ENCODE measurements at places on chromosomes 5 and 9.

GRCh38 chr9:752201-752600 lies 89.3 kb upstream of the DMRT1 start:
- DNase-seq, result no peak

DNA sequence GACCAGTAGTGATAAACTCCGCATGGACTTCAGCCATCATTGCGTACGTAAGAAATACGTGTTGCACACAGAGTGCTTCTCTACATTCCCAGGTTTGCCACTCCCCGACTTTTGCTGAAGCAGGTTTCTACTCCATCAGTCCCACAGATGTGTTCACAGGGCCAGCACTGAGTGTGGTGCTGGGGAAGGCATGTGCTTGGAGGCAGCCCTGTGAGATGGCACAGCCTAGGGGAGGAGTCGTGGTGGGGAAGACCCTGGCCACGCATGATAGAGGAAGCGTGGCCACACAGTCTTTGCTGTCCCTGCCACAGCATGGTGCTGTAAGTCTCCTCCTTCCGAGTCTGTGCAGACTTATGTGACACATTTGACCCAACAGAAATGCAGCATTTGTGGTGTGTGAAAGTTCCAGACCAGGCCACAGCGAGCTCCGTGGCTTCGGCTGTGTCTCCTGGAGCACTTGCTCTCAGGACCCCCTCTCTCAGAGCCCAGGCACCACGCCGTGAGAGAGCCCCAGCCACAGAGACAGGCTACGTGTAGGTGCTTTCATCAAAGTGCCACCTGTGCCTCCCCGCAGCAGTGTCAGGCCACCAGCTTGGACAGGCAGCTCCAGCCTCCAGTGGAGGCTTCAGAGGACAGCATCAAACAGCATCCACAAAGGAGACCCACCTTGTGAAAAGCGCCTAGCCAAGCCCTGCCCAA lies 197.8 kb downstream of the AUH start:
- peak; percentile 33 for DNase-seq

DNA sequence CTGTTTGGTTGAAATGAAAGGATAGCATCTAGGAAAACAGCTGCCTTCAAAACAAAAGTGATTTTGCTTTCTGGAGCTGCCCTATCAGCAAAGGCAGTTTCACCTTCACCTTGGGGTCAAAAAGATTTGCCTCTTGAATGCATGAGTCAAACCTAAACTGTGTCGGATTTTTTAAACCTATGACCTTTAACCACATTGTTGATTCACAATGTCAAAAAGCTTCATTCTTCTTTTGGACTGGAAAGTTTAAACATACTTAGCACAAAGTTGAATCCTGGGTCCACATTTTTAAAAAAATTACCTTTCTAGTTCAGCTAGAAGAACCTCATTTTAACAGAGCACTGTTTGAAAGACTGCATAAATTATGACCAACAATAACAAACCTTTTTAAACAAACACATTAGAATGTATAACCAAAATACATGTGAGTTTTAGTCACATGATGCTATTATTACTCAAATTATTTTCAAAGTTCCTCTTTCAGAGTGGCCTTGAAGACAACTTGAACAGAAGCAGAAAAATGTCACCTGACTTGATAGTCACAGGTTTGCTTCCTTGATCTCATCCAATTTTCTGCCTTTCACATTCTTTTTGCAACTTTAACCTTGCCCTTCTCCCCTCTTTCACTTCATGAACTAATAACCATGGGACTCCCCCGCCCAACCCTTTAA lies 109.7 kb upstream of the LHFPL2 start:
- no peak for DNase-seq

DNA sequence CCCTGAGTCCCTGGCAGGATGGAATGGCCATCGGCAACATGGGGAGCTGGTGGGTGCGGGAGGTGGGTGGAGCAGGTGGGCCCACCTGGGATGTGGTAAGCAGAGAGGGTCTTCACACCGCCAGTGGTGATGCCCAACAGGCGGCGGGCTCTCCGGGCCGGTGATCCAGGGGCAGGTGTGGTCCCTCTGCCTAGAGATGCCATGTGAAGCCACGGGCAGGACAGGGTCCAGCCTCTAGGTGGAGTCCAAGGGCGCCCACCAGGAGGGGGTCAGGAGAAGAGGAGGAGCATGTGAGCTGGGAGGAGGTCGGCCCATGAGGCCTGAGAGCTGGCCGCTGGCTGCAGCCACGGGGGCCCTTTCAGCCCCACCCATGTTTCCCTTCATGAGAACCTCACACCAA lies 221.1 kb downstream of the FANCC start:
- no peak for DNase-seq

DNA sequence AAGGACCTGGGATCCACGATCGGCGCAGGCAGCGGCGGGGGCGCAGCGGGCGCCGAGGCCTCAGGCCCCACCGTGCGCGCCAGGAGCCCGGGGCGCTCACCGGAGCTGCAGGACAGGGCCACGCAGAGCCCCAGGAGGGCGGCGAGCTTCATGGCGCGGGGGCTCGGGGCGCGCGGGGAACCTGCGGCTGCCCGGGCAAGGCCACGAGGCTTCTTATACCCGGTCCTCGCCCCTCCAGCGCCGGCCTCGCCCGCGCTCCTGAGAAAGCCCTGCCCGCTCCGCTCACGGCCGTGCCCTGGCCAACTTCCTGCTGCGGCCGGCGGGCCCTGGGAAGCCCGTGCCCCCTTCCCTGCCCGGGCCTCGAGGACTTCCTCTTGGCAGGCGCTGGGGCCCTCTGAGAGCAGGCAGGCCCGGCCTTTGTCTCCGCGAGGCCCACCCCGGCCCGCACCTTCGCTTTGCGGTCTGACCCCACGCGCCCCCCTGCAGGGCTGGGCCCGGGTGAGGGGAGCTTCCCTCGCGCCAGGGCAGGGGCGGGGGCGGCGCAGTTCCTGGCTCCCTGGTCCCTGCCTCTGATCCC lies at the start of gene SCGB3A1:
Gene SCGB3A1, minus strand, starts transcription at position 189 of the 577 bp plus-strand sequence. Its CDS starts 37 bp downstream, at position 152.
- no peak for DNase-seq

Measured in globus pallidus (tissue), 1 donor.